SK-N-SH (cell line): ENCODE measurements at places on chromosomes 13 and 19.
A peak's percentile ranks its signal among the peaks of the same experiment; 100 is the strongest.

DNA sequence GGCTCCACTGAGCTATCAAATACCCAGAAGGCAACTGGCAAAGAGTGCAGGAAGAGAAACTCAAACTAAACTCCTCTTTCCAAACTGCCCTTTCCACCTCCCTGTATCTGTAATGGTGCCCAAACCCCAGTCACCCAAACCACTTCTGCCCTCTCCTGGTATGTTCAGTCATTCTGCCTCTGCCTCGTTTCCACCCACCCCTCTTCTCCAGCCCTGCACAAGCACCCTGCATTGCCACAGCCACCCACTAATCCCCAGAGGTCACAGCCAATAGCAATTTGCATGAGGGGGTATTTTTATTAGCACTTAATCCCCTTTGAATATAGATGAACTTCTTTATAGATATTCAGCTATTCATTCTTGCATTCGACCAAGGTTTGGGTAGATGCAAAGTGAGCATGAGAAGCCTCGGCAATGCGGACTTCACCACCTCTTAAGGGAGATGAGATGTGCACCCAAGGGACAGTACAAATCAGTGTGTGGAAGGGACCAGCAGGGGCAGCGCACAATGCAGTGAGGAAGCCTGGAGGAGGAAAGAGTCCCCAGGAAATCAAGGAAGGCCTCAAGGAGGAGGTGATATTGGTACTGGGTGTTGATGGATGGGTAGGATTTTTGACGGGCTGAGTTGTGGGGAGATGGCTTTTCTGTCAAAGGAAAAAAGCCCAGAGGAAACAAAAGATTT, 12.4 kb downstream of the TMEM272 start:
- DNase-seq = peak; percentile 39

DNA sequence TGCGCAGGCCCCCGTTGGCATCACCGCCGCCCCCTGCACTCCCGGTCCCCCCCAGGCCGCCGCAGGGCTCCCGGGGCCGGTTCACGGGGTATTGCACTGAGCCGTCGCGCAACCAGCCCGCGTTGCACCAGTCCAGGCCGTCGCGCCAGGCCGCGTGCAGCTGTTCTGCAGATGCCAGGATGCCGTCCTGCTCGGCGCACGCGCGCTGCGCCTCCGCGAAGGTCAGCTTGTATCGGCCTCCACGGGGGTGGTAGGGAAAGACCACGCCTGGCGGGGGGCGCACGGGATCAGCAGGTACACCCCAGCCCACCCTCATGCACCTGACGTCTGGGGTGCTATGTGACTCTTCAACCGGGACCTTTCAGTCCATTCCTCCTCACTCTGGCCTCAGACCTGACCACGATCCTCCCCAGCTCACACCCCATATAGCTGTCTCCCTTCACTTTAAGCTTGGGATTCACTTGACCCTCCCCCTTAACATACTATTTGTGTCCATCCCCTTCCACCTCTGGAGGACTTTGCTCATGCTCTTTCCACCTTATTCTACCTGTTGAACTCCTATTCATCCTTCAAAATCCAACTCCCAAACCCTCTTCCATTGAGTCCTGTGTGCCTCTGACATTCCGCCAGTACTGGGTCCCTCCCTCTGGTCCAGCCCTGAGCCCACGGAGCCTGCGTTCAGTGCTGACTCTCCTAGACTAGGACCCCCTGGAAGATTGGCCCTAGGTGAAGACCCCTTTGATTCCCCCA, 14.3 kb downstream of the TM6SF2 start:
- DNase-seq = no peak

GRCh38 chr13:111492341-111492950, 172.0 kb downstream of the TEX29 start:
- no peak for DNase-seq

- DNase-seq = no peak
These were observed 16.7 kb upstream of the MBNL2 start for GRCh38 chr13:97205465-97205864.

GRCh38 chr13:59458908-59459579, 704.7 kb downstream of the DIAPH3 start:
- no peak for DNase-seq

DNA sequence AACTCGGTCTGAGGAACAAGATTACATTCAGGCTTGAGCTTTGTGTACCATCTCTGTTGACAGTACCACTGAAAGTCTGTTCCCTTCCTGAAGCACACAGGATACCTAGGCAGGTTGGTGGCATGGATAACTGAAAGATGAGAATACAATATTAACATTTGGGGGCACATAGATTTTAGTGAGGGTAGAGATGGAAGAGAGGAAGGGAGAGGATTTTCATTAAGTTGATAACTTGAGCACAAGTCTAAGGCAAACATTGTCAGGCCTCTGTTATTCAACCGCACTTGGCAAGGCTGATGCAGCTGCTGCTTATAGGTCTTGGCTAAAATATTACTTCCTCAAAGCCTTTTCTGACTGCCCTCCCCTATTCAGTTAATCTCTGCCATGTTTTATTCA, 10.9 kb downstream of the MIR17HG start:
- no peak for DNase-seq

- DNase-seq = no peak
These were observed 39.2 kb upstream of the CSNK1A1L start for GRCh38 chr13:37144661-37145060.

DNA sequence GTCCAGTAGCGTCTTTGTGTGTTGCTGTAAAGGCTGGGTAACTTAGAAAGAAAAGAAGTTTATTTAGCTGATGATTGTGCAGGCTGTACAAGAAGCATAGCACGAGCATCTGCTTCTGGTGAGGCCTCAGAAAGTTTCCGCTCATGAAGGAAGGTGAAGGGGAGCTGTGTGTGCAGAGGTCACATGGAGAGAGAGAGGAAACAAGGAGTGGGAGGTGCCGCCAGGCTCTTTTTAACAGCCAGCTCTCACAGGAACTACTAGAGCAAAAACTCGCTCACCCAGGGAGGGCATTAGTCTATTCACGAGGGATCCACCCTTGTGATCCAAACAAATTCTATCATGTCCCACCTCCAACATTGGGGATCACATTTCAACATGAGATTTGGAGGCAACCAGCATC, 99.8 kb downstream of the GPR12 start:
- no peak for DNase-seq

- no peak for DNase-seq
These were observed 968 bp downstream of the UBE2M start for GRCh38 chr19:58557221-58558065.

GRCh38 chr19:18496980-18497256, 25.0 kb downstream of the ELL start:
- no peak for DNase-seq

GRCh38 chr13:73902296-73902695, 231.9 kb downstream of the KLF12 start:
- no peak for DNase-seq

- peak; percentile 82 for DNase-seq
These were observed 21.9 kb downstream of the GRIN2D start for GRCh38 chr19:48415395-48415794.

GRCh38 chr19:42091742-42092141, 15.8 kb downstream of the ZNF574 start:
- peak; percentile 50 for DNase-seq

DNA sequence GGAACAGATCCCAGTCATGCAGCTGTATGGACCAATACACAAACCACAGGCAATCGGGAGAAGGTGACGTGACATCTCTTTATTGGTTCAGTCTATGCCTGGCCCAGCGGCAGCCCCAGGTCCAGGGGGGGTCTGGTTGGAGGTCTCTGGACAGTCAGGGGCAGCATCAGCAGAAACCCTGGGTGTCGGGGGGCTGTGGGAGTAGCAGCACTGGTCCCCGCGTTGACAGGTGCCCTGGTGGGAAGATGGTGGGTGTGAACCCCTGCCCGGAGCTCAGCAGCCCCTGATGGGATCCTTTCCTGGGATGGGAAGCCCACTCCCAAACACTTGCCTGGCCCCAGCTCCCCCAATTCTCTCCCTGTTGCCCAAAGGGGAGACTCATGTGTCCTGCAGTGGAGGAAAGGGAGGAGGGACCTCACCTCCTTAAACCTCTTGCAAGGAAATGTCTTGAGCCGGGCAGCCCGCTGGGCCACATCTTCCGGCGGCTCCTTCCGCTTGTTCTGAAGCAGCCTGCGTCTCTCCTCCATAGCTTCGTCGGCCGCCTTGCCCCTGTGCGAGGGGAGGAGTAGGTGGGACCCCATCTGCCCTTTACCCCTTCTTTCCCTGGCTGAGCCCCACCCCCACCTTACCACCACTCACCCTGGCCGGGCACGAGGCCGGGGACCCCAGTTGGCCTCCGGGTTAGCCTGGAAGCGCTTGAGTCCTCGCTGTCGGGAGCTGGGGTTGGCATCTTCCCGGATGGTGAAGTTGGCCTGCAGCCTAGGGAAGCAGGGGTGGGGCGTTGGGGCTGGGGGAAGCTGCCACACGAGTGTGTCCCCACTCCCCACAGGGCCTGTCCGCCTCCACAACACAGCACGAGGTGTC, 2.4 kb upstream of the LYL1 start:
- no peak for DNase-seq

DNA sequence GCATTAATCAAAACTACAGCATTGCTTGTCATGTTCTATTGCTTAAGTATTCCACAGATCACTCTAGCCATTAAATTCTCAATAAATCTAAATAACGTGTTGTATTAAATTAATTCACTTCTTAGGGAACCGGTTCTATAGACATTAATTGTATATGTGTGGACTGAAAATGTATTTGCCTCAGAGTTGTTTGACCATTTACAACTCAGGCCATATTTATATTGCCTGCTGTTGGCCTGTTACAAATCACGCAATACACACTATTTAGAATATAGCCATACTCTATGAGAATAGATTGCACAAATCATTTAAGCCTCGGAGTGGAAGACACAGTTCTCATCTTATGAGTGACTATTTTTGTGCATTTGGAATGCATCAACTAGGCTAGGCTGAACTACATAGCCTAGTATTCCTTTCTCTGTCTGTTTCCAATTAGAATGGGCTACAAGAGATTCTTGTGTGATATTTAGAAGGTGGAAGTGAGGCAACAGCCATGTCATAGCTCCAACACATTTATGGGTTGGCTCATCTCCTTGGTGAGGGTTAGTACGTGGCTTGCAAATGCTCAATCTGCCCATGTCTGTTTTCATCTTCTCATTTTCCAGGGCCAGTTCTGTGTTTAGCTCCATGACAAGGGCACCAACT, 1116.1 kb downstream of the PCDH9 start:
- DNase-seq = peak; percentile 2

DNA sequence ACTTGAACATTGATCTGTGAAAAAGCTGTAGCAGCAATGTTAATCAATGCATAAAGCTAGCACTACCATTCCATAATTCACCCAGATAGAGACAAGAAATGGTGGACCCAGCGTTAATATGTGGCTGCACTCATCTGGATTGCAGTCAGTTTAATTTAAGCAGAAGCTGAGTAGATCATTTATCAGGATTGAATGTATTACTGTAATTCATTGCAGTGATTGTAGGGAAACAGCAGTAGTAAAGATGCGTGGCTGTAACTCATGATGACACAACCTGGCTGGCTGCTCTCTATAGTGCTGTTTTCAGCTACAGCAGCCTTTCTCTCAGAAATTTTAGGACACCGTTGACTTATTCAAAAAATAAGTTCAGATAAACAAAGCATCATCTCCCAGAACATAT, 499.5 kb upstream of the SLITRK6 start:
- DNase-seq = peak; percentile 0

DNA sequence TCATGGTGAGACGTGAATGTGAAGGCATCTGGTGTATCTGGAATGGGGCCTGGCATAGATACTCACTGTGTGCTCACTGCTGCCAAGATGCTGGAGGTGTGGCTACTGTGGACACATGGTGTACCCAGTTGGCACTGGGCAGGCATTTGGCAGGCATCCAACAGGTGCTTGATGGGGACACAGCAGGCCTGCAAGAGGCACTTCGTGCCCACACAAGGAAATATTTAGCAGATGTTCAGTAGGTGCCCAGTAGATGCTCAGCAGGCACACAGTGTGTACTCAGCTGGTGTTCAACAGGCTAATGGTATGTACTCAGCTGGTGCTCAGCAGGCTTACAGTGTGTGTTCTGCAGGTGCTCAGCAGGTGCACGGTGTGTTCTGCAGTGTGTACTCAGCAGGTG, 14.2 kb downstream of the CRTC1 start:
- no peak for DNase-seq

- DNase-seq = no peak
These were observed 1785.8 kb upstream of the PCDH20 start for GRCh38 chr13:63201493-63201892.

DNA sequence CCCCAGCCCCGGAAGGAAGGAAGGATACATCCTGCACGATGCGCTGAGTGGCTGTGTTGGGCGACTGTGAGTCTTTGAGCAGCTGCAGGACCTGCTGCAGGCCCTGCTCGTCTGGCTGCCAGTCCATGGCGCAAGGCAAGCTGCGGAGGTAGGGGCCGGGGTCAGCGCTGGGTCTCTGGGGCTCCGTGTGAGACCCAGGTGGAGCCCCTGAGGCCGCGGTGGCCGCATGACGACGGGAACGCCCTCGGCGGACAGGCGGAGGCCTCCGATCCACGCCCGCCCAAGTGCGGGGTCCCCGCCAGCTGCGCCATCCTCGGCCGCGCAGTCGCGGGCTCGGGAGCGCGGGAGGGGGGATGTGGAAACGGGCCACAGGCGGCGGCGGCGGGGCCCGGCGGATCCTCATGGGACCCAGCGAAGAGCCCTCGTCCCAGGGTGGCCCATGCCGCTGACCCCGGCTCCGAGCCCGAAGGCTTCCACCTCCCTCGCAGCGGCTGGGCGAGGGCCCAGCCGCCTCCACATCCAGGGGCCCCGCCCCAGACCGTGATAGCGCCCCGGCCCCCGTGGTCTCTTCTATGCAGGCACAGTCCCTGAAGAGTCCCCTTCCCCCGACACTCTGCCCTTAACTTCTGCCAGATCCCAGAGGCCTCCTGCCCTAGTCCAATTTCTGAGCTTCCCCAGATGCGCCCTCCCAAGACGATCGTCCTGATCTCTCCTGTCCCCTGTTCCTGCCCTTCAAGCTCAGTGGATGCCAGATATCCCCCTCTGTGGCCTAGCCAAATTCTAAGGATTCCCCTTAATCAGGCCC, 2.7 kb downstream of the TNPO2 start:
- peak; percentile 62 for DNase-seq

- DNase-seq = no peak
These were observed 1.8 kb downstream of the HOOK2 start for GRCh38 chr19:12773571-12773970.

GRCh38 chr19:3080286-3080685, 13.9 kb upstream of the GNA11 start:
- DNase-seq = peak; percentile 27
